Neural crest cell (in vitro differentiated cells): ENCODE measurements at places on chromosomes 12 and 14.

DNA sequence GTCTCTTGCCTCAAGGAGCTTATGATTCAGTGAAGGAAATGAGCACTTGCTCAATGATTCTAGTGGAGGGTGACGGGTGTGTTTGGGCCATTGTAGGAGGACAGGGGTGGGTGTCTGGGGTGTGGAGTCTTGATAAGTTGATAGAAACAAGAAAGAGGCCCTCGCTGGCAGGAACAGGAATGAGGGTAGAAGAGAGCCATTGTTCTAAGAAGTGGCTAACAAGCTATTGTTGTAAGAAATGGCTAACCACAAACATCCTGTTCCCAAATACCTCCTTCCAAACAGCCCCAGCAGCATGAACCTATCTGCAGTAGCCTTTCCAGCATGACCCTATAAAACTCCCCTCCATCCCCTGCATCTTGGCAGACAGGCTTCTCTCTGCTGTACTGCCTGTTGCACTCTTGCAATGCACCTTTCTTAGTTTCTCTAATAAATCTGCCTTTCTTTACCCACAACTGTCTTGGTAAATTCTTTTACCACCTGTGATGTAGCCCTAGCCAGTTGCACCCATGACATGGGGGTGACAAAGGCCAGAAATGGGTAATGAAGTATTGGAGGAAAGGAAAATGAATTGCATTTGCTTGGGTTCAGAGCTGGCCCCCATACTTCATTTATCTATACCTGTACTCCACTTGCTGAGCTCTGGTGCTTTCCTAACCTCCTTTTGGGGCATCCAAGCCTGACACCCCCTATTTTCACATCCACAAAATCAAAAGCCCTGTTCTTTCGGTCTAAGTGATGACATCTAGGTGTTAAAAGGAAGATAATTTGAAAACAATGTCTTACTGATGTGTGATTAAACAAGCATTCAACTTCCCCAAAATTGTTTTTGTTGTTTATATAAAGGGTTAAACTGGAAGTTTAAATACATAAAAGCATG lies 389.1 kb downstream of the GRIN2B start:
- no peak for DNase-seq

GRCh38 chr14:44339231-44339630 lies 167.9 kb downstream of the FSCB start:
- DNase-seq: no peak

DNA sequence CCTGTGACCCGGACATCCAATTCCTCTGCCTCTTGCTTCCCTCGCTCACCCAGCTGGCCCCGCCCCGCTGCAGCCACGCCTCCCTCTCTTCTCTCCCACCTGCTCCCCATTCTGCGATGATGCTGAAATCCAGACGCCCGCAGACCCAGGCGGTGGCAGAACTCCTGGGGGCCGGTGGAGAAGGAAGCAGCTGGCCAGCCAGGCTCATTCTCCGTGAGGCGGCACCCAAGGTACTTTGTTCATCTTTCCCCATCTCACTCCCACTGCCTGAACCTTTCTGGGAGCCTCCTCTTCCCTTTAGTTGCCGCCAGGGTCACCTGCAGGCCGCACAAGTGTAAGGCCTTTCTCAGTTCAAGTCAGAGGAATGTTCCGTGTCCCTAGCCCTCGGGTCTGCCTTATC lies 35.7 kb downstream of the FOXN4 start:
- no peak for DNase-seq

- no peak for DNase-seq
Measured at GRCh38 chr14:43539210-43539609, 967.9 kb downstream of the FSCB start.

GRCh38 chr14:105529569-105530284 lies 3.3 kb downstream of the TMEM121 start:
- no peak for DNase-seq

- DNase-seq: no peak
Measured at GRCh38 chr12:6143303-6143675, 18.8 kb upstream of the VWF start.

DNA sequence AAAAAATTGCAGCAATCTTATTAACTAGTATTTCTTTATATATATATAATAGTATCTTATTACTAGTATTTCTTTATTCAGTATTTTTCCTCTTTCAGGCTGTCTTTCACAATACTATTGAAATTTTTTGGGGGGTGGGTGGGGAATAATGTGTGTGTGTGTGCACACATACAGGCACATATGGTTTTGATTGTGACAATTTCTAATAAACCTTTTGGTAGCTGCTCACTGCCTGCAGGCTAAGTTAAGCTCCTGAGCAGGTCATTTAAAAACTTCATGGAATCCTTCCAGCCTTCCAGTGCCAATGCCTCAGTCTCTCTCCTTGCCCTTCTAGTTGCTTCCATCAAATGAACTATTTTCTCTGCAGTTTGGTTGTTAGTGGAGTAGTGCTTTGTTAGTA lies 490.1 kb downstream of the PCNX1 start:
- no peak for DNase-seq

- no peak for DNase-seq
Measured at GRCh38 chr12:19706936-19707335, 267.6 kb downstream of the AEBP2 start.

DNA sequence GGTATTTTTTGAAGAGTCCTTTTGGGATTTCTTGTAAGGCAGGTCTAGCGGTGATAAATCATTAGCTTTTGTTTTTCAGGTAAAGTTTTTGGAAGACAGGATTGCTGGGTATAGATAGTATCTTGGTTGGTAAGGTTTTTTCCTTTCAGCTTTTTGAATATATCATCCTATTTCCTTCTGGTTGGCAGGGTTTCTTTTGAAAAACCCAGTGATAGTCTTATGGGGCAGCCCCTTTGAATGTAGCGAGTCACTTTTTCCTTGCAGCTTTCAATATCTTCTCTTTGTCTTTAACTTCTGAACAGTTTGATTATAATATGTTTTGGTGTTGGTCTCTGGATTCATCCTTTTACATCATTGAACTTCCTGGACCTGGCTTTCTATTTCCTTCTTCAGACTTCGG lies 20.2 kb downstream of the TMX1 start:
- DNase-seq: no peak

GRCh38 chr14:25150934-25151790 lies 101.2 kb upstream of the STXBP6 start:
- no peak for DNase-seq

DNA sequence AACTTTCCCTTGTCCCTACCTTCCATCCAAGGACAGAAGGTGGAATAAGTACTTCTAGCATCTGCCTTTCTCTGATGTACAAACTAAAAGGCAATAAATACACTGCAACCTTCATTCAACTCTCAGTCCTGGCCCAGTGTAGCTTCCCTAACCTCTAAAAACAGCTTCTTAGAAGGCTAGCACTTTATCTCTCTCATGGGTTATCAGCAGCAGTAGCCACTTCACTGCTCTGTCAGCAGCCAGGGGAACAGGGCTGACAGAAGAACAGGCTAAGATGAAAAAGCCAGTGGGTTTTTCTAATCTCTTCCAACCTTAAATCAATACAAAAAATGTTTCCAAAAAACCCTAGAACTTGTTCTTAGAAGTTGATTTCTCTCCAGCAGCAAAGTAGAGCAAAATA lies 13.2 kb downstream of the BAZ2A start:
- no peak for DNase-seq

DNA sequence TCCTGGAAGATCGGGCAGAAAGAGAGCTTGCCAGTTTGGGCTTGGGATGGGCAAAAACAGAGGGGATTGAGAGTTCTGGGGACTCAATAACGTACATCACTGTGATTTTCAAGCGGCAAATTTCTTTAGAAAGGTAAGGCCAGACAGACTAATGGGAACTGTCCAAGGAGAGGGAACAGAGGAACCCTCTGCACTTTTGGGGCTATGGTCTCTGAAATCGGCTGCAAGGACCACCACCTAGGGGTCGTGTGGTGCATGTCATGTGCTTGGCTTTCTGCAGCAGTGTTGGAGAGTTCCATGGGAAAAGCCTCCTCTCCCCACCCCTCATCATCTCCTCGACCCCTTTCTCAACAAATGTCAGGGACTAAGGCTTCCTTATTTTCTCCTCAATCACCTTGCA lies 79.6 kb downstream of the PPM1A start:
- DNase-seq: no peak

DNA sequence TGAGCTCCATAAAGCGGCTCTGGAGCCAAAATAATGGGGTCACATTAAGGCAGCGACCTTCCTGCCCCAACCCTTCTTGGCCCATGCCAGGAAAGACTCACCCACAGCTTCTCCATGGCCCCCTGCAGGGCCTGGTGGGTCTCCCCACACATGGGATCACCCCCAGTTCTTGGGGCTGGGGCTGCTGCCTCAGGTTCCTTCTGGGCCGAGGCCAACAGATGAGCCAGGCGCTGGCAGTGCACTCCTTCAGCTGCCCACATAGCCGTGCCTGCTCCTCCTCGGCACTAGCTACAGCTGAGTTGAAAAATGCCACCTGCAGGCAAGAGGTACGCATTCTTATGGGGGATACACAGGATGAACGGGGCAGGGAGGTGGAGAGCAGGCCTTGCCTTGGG lies 14.8 kb upstream of the BLTP3B start:
- DNase-seq: no peak

DNA sequence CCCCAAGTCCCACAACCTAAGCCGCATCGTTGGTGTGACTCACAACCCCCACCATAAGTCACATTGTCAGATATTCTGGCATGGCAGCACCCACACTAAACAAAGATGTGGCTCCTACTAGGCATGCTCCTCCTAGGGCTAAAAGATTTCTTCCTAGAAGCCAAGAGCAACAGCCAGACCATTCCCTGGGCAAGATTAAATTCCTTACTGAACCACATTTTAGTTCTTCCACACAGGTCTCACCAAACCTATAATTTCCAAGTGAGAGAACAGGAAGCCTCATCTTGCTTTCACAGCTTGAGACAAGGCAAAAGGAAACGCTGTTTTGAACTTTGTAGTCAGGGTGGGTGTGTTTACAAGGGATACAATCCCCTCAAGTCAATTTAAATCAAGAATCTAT lies 632.8 kb downstream of the DIO2 start:
- DNase-seq: no peak

DNA sequence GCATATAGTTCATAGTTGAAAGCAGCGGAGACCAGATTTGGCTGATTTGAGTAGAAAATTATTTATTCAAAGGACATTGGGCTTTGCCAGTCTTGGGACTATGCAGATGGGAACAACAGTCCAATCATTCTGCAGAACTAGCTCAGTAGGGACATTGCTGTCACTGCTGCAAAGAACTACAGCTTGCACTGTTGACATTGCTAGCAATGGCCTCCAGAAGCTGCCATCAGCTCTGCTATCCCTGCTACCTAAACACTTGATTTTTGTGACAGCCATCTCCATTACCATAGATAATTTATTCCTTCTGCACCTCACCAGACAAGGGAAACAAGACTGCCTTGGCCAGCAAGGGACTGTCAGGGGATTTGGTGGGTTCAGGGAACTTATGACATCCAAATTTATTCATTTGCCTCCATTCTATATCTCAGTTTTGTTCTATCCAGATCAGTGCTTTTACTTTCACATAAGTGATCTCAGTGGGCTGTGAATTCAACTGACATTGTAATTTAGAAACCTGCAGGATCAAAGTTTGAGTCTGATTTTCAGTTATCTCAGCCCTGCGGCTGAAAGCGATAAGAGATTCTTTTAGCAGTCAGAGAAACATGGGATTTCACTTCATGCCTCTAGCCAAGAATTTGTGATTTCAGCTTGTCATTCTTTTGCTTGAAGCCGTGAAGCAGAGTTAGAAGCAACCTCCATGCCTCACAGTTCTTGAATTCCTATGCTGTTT lies 136.7 kb upstream of the FBXO33 start:
- no peak for DNase-seq

- DNase-seq: no peak
Measured at GRCh38 chr12:54213079-54213478, 24.3 kb upstream of the SMUG1 start.

GRCh38 chr12:54935235-54935951 lies 49.2 kb downstream of the TESPA1 start:
- DNase-seq: no peak

GRCh38 chr12:20452496-20453010 lies 84.2 kb downstream of the PDE3A start:
- DNase-seq: no peak

DNA sequence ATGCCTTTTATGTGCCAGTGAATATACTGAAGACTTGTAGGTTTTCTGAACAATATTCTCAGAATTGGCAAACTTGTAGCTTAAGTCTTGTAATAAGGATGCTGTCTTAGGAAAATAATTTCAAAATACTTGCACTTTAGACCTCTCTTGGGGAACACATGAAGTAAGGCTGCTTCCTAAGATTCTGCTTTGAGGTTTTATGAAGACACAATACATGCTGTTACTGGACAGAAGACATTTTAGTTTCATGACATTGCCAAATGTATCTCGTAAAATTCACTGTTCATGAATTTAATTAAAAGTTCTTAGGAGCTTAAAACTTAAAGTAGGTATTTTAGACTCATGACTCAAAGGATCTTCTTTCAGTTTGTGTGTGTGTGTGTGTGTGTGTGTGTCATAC lies 80.7 kb downstream of the RAD51B start:
- no peak for DNase-seq

DNA sequence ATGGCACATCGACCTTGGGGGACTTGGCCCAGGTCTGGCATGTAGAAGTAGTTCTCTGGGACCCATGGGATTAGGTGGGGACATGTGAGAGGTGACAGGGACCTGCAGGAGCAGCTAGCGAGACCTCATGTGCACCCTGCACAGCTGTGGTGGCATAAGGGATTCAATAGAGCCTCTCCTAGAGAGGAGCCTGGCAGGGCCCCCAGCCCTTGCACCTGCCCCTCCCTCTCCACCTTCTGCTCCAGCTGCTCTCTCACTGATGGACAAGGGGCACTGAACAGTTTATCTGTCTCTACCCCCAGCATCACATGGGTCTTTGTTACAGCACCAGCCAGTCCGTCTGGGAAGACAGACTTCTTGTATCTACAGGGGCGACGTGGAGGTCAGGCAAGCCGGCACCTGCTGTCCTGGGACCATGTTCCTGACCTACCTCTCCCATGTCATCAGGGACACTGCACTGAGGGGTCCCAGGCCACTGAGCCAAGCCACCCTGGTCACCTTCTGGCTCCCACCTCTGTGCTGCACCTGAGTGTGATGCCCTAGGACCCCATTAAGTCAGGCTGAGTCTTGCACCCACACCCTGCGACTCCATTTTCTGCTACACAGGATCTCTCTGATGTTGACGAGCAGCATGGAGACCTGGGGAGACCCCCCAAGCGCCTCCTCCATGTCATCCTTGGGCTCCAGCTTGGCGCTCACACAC lies 32.6 kb downstream of the DDX11 start:
- DNase-seq: no peak

- DNase-seq: no peak
Measured at GRCh38 chr14:66859063-66859671, 330.1 kb upstream of the GARIN2 start.

- DNase-seq: no peak
Measured at GRCh38 chr14:42163136-42163535, 556.5 kb downstream of the LRFN5 start.

DNA sequence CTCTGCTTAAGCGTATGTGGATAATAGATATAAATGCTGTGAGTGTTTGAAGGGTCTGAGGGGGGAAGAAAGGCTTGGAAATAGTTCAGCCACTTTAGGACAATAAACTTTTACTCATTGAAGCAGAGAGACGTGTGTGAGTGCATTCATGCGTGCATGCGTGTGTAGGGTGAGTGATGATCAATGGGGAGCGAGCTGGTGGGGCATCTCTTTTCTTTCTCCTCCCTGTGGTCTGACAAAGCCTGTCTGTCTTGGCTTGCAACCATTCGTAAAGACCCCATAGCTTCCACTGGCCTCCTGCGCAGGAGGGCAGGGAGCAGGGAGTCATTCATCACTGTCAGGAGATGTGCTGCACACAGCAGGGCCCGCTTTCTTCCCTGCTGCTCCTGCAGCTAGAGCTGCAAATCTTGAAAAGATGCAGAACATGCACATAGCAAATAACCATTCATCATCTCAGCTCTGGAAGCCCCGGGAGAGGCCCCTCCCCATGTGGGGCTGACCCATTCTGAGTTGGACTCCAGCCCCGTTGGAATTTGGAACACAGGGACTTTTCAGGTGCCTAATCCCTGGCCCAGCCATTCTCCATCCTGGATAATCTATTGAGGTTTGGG lies 223.2 kb downstream of the PPM1H start:
- DNase-seq: peak; percentile 53
